ENCODE measurements at places on chromosomes 5 and 9.

DNA sequence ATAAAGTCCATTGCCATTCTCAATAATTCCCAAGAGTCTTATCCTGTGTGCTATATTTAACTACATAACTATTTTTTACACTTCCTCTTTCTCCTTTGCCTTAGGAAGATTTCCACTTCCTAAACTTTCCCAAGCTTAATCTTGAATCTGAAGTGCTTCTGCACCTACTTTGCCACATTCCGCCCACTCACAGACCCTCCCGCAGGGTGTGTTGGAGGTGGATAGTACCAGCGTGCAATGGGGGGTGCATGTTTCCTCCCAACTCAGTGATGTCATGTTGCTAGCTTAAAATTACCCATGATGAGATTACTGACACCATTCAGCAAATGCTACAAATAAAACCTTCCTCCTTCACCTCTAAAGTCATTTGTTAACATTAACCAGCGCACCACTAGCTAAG is 460.2 kb downstream of the NR2F1-AS1 start:
- no peak for DNase-seq

DNA sequence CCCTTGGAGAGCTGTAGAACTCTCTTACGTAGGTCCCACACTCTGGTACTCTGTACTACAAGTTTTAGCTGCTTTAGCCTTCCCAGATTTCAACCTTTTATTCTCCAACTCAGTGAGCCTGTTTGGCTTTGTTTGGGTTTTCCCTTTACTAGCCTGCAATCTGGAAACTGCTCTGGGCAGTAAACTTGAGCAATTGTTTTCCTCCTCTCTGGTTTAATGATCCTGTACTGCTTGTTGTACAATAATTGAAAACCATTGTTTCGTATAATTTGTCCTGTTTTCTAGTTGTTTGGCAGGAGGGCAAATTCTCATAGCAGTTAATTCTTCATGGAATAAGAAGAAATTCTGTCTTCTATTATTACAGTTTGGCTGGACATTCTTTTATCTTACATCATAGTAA is 62.8 kb upstream of the TLX3 start:
- DNase-seq = no peak

DNA sequence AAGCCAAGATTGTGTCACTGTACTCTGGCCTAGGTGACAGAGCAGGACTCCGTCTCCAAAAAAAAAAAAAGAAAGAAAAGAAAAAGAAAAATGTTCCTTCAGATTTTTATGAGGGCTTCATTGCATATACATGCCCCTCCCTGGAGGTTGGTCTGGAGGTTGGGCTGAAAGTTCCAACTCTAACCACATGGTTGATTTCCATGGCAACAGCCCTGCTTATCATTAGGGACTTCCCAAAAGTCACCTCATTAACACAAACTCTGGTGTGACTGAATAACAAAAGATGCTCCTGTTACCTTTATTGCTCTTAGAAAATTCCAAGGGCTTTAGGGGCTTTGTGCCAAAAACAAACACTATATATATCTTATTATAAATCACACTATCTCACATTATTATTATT is 113.8 kb downstream of the TMC1 start:
- DNase-seq = no peak

DNA sequence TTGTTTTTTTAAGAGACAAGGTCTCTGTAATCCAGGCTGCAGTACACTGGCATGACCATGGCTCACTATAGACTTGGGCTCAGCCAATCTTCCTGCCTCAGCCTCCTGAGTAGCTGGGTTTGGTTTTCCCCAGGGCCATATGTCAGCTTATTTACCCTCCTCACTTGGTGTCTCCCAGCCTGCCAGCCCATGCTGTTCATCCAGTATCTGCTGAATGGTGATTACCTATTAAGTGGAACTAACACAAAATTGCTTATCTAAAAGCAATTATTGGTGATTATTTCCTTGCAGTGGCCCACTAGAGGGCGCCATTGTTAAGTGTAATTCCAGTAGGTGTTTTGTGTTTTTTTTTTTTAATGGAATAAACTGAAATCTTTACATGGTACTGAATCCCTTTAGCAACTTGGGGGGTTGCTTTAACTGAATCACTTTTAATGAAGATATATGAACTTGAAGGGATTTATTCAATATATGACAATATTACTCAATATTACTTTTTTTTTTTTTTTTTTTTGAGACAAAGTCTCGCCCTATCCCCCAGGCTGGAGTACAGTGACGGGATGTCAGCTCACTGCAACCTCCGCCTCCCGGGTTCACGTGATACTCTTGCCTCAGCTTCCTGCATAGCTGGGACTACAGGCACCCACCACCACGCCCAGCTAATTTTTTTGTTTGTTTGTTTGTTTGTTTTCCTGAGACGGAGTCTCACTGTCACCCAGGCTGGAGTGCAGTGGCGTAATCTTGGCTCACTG is 13.8 kb downstream of the EXOSC2 start:
- DNase-seq = peak; percentile 62

DNA sequence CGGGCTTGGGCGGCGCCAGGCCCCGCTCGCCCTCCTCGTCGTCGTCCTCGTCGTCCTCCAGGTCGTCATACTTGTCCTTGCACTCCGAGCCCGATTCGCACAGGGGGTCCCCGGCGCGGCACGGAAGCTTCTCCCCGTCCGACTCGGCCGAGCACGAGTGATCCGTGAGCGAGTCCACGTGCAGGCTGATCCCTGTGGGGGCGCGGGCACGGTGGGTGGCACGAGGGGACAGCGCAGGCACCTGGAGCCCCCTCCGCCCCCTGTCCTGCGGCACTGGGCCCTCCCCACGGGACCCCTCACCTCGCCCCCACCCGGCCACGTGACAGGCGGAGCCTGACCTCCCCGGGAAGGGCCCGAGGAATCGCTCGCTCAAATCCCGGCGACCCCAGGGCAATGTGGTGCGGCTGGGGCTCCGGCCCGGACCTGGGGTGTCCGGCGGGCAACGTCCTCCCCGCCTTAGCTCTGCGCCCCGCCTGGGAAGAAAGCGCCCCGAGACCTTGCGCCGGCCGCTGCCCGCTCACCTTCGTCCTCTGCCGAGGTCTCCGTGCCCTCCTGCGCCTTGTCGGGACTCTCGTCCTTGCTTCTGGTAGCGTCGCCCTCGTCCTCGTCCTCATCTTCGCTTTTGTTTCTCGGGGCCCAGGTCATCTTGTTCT is 2.5 kb downstream of the IRX2 start:
- DNase-seq = no peak

GRCh38 chr9:2158111-2158610 is 143.0 kb downstream of the SMARCA2 start:
- no peak for DNase-seq

GRCh38 chr5:20348321-20348720 is 360.3 kb upstream of the CDH18 start:
- DNase-seq = no peak

- DNase-seq = no peak
Measured at GRCh38 chr9:28824432-28824963, 1251.2 kb upstream of the C9orf72 start.

DNA sequence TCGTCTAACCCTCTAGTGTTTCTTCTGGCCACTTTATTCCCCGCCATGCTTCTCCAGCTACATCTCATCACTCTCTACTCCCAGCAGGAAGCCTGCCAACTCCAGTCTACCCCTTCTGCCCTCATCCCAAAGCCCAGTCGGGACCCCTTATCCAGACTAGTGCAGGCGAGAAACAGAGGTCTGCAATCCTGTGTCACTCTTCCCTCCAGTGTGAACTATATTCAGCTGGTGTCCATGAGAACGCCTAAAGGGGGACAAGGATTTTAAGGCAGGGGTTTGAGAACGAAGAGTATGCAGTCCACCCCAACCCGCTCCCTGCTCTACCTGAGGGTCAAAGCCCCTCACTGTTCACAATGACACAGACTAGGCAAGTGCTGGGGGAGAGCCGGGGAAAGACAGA is 41.7 kb upstream of the GABRP start:
- DNase-seq = no peak

GRCh38 chr5:133304178-133304577 is 252.4 kb downstream of the HSPA4 start:
- no peak for DNase-seq

DNA sequence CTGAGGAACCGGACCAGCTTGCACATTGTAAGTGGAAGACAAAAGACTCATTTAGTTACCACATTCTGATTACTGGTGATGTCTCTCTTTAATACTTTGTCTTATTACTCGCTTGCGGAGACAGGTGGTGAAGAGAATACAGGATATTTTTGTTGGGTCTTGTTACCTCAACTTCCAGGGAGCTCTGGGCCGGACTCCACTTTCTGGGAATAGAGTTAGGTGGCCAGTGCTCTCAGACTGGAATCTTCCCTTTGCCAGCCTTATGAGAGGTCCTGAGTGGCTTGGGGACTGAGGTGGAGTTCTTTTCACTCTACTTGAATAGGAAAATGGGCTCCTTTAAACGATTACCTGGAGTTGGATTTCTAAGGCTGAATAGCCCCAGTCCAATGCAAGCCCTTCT is 33.3 kb upstream of the SPRY4 start:
- DNase-seq = no peak

DNA sequence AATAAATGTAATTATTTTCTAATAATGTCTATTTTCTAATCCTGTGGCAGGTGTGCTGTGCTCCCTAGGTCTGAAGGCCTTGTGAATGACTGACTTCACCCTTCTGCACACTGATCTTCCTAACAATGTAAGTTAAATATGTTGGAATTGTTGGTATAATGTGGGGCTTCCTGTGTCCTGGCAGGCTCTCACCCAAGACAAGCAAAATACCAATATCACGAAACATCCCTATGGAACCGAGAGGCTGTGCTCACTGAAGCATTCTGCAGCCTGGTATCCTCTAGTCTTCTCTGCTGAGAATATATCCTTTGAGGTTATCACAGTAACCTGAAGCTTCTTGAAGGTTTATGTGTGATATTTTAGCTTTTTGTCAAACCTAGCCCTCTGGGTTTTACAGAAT is 159.4 kb downstream of the GABRB2 start:
- no peak for DNase-seq

DNA sequence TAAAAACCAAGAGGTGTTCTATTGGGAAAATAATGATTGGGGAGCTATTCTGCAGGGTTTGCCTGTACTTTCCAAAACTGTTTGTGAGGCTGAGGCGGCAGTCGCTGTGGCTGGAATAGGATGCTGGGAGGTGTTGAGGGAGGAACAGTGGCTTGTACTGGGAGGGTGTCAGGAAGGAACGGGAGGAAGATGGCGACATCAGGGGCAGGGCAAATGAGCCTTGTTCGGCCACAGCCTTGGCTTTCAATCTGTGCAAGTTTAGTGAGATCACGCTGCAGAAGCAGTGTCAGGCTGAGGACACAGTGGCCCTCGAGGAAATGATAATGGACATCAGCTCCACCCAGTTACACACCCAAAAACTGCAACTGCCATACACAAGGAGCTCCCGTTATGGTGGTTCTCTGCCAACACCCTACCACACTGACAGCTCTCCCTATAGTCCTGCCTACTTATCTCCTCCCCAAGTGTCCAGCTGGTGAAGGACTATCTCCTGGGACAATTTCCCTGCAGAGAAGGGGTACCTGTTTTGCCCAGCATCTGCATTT is 27.3 kb downstream of the KIF2A start:
- DNase-seq = no peak

DNA sequence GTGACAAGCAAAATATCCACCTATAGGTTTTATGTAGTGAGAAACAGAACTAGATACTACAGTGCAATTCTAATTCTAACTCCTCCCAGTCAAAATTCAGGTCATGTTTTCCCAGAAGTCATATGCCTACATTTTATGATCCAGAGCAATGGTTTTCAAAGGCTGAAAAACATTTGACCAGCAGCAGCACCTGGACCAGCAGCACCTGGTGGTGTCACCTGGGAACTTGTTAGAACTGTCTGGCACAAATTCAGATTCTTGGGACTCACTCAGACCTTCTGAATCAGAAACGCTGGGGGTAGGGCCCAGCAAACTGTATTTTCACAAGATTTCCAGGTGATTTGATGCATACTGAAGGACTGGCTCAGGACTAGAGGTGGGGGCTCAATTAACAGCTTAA is 367.7 kb upstream of the RFX3 start:
- no peak for DNase-seq

GRCh38 chr9:130200038-130200849 is 28.0 kb downstream of the NCS1 start:
- DNase-seq = no peak

- DNase-seq = no peak
Measured at GRCh38 chr9:86491468-86492266, 137.5 kb upstream of the TUT7 start.

DNA sequence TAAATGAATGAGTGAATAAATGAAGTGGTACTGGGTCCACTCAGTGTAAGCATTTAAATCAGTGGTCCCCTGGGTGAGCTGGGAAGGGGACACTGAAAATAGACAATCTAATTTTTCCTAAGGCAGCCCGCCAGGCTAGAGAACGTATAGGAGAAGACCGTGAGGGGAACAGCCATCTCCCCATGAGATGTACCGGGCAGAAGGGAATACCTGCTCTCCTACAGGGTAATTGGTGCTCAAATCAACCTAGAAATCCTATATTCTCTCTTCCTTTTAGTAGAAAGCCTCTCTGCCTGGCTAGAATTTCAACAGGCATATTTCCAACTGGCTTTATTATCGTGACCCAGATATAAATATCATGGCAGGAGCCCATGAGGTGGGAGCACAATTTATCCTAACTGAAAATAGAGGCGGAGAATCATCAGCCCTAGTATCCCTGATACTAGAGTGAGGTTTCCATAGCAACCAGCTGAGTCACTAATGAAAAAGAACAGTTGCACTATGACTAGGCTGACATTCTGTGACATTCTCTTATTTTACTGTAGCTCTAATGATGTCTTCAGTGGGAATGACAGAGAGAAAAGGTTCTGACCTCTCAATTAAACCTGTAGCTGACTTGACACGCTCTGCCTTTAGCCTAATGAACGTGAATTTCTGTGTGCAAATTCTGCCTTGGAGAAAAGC is 96.5 kb upstream of the CAST start:
- no peak for DNase-seq

DNA sequence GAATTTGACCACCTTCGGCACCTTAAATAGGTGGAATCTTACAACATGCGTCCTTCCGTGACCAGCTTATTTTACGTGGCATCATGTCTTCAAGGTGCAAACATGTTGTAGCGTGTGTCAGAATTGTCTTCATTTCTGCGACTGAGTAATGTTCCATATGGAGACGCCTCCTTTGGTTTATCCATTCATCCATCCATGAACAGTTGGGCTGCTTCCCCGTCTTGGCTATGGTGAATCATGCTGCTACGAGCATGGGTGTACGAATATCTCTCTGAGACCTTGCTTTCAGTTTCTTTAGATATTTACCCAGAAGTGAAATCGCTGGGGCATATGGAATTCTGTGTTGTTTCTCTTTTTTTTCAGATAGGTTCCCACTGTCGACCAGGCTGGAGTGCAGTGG is 391.9 kb upstream of the IRX2 start:
- DNase-seq = no peak

GRCh38 chr9:90783552-90783951 is 18.1 kb upstream of the SYK start:
- no peak for DNase-seq

DNA sequence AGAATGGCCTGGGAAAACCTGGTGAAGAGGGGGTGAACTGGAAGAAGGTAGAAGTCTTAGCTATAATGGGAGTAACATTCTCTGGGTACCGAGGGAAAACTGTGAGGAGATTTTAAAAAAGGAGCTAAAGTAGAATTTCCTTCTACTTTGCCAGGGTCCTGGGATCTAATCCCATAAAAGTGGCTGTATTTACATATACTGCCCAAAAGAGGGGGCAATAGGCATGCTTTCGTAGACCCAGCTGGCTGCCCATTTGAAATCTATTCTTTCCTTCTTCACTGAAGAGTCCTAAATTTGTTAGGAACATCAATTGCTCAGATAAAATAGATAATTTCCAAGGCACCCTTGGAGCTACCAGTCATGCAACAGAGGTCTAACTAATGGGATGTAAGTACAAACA is 159.2 kb downstream of the CDC42SE2 start:
- no peak for DNase-seq

GRCh38 chr5:116068028-116068632 is 16.7 kb upstream of the COMMD10 start:
- no peak for DNase-seq
